ENCODE measurements at places on chromosomes 3 and 15.

DNA sequence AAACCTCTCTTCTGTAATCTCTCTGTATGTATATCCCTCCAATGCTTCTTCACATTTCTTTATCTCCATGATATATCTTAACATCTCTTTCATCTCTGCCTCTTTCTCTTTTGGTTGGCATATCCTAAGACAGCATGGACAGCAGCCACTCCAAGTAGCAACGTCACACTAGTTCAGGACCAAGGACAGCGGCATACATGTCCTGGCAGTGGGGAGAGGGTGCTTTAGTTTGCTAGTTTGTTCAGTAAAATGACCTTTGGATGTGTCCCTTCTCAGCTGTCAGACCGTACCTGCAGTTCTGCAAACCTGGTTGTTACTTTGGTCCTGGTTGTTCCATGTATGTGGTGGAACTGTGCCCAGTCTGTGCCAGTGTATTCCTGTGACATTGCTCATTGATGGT is 225.6 kb upstream of the ROPN1 start:
- DNase-seq: no peak

- no peak for DNase-seq
Observed at GRCh38 chr3:106255870-106256248, 387.0 kb upstream of the CBLB start.

GRCh38 chr3:4985330-4986174 is 6.3 kb downstream of the BHLHE40 start:
- no peak for DNase-seq

DNA sequence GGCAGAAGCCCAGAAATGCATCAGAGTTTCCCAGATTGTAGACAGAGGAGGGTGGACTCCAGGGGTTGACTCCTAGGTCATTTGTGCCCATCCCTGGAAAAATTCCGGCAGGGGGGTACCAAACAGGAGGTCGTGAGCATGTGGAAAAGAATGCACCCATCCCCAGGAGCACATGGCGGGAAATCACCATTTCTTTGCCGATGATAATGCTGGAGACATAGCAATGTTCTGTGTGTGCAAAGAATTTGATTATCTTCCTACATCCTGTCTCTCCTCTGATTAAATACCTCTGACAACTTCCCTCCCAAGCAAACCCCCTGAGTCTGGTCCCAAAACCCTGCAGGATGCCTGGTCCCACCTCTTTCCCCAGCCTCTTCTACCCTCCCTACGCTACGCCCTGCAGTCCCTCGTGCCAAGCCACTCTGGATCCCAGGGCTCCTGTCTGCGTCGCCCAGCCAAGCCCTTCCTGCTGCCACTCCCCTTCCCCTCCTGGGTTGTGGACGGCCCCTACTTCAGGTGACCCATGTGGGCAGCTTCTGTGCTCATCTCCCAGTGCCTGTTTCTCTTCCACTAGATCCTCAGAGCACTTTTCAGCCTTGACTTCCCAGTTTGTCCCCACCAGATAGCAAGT is 15.8 kb downstream of the WNT7A start:
- DNase-seq: no peak

DNA sequence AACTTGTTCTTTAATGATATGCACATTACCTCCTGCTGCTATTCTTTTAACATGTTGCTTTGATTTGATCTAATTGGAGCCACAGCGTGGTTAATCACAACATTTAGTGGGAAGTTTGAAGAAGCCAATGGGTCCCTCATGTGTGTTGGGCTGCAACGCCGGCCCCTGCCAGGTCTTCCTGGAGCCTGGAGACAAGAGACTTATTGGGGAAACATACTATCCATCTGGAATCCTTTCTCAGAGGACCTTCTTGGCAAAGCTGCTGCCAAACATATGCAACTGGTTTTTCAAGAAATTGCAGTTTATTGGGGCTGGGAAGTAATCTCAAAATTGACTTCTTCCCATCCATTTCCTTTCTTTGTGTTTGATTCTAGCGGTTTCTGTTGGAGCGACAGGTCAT is 396.3 kb upstream of the PROK2 start:
- no peak for DNase-seq

All from NCI-H2107 (cell line).